ENCODE measurements at places on chromosomes 6 and 20.

- DNase-seq: no peak
These were observed 83.8 kb downstream of the FNDC1 start for GRCh38 chr6:159252955-159253508.

DNA sequence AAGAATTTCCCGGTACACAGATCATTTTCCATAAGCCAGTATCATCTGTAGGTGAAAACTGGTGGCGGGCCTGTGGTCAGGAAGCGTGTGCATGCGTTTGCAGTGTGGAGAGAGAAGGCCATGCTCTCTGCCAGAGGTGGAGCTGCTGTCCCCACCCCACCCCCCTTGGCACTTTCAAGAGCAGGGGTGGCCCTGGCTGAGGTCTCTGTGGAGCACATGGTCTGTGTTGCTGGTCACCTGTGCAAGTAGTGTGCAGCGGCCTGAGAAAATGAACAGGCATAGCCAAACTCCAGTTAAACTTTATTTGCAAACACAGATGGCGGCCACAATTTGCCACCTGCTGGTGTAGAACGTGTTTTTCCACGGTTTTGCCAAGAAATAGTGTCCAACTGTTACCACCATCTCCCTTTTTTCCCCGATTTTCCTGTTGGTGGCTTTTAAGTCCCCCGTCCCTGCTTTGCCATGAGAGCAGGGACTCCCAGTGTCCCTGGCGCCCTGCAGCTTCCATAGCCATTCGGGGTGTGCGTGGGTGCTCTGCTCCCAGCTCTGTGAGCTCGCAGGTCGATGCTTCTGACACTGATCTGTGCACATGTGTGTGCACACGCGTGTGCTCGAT is 2.5 kb downstream of the ADRM1 start:
- no peak for DNase-seq

DNA sequence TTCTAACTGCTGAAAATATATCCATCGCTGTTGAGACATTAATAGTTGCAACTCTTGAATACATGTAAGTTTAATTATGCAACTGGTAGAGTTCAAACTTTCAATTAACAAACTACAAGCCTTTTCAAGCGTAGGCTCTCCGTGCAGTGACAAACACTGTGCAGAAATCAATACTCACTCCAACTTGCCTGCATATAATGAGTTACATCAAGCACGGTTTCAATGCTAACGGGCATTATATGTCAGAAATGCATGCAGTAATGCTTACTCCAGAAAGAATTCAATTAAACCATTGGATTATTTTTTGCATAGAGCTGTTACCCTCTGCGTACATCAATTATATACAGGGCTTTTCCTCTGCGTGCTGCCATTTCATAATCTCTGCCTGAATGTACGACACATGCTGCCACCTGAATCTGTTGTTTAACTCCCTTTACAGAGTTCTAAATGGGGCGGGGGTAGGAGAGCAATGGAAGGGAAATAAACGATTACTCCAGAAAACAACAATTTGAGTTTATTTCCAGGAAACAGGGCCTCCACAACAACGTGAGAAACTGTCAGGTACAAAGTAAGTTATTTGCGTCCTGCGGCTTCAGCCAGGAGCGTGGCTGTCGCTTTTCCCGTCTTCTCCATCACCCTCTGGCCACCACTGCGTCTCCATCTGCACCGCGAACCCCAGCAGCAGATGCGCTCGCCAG is 1.8 kb downstream of the PTPRK start:
- peak; percentile 3 for DNase-seq

GRCh38 chr20:54633374-54634355 is 158.3 kb downstream of the DOK5 start:
- no peak for DNase-seq

DNA sequence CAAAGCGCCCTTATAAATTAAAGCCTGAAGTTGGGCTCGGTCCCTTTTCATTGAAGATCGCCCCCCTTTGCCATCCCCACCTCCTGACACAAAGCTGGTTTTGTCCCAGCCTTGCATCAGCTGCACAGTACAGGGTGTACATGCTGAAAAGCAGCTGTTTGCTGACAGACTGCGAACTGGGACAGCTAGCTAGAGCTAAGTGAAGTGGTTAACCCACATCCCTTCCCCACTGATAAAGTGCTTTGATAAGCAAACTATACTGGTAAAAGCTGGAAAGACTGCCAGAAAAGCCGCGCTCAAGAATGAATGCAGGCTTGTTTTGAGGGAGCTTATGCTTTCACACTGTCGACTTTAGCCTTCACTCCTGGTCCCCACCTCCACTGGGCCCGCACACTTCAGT is 207.3 kb downstream of the GMDS start:
- no peak for DNase-seq

DNA sequence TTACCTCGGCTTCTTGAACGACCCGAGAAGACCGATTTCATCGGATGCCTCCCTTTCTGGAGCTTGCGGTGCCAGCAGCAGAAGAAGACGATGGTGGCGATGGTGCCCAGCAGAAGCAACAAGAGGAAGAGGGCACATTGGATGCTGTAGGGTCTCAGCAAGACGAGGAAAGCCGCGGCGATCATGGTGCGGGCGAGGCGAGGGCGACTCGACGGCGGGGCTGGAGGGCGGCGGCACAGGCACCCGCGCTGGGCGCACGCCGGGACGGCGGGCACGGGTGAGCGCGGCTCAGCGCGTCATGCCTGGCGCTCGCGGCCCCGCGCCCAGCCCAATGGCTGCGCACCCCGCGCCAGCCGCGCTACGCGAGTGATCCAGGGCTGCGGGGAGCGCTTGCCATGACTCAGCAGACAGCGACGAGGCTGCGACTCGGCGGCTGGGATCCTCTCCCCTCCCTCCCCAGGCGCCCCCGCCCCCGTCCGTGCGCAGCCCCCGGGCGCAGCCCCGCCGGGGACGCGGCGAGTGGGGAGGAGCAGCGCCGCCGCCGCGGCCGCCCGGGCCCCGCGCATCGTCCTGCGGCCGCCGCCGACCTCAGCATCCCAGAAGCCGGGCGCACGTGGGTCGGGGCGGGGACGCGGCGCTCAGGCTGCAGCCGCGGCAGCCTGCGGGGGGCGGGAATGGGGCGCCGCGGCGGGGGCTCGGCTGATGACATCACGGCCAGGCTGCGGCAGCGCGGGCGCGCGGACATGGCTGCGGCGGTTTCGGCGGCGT is at the start of gene BEND6:
Gene BEND6, plus strand, starts transcription at position 705 of the 768 bp plus-strand sequence. CDS start 26,704 bp downstream, outside the sequence.
- peak; percentile 21 for DNase-seq

DNA sequence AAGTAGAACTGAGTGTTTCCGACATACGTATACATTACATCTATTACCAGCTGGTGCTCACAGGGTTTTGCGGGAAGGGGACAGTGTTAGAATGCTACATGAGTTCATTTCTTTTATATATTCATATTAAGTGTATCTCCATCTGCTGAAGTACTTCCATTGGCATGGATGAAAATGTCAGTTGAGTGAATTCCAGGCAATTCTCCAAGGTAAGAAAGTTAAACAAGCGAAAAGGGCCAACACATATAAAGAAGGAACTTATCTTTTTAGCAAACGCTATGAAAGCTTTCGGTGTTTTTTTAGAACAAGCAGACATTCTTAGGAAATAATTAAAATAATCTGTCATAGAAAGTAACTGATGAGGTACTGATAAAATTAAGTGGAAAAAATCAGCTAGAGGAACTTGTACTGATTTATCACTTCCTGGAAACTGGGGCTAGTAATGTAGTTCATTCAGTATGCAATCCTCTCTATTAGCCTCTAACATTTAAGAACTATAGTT is 34.6 kb downstream of the RNF146 start:
- no peak for DNase-seq

GRCh38 chr6:122839472-122839871 is 50.4 kb downstream of the SMPDL3A start:
- DNase-seq: peak; percentile 29

- DNase-seq: no peak
These were observed 20.2 kb upstream of the RALGAPA2 start for GRCh38 chr20:20732641-20733040.

DNA sequence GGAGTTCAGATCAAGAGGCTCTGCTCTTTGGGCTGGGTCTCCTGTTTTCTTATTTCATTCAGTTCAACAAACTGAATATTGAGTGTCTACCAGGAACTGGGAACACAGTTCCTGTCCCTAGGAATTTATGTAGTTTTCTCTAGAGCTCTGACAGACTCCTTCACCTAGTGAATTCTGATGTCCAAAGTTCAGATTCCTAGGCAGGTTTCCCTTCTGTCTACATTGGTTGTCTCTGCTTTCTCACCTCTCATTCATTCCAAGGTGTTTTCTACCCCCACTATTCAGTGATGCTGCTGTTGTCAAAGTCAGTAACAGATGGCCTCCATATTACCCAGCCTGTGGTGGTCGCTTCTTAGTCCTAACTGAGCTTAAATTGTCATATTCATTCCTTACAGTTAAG is 4.4 kb downstream of the SMIM13 start:
- no peak for DNase-seq

DNA sequence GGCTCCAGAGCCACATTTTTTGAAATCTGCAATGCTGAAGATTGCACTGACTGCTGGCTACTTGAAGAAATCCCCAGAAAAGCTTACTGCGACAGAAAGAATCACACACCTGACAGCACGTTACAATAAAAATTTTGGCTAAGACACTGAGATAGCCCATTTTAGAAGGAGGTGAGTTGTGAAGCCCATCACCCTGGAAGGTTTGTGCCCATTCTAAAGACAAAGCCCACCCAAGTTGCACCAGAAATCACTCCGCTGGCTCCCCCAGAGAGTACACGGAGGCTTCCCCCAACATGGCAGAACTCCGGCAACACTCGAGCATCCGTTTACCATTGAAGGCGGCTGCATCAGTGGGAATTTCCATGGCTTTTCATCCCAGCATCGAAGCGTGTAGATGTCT is 29.4 kb downstream of the LPA start:
- DNase-seq: no peak

DNA sequence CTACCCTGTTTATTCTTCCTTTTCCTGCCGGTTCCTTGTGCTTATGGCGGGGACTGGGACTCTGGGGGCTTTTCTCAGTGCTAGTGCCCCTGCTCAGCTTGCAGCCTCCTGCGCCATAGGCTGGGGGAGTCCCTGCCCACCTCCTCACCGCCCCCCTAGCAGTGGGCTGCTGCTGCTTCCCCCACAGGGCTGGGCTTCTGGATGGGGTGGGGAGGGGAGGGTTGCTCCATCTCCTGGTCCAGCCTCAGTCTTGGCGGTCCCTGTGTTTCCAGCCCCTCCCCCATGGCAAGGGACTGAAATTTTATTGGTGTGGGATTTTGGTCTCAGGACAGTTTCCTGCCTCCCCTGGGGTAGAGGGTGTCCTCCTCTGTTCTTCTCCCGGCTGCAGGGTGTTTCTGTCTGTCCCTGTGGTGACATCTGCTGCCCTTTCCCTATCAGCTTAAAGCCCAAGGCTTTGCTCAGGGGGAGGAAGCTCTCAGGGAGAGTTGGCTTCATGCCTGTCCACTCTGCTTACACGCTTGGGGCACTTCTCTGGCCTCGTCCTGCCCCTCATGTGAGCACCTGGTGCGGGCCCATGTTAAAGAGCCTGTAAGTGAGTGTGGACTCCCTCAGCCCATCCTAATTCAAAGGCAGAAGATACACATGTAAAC is 100.6 kb downstream of the HIVEP1 start:
- DNase-seq: no peak

GRCh38 chr6:139967497-139967896 is 593.0 kb upstream of the CITED2 start:
- no peak for DNase-seq

DNA sequence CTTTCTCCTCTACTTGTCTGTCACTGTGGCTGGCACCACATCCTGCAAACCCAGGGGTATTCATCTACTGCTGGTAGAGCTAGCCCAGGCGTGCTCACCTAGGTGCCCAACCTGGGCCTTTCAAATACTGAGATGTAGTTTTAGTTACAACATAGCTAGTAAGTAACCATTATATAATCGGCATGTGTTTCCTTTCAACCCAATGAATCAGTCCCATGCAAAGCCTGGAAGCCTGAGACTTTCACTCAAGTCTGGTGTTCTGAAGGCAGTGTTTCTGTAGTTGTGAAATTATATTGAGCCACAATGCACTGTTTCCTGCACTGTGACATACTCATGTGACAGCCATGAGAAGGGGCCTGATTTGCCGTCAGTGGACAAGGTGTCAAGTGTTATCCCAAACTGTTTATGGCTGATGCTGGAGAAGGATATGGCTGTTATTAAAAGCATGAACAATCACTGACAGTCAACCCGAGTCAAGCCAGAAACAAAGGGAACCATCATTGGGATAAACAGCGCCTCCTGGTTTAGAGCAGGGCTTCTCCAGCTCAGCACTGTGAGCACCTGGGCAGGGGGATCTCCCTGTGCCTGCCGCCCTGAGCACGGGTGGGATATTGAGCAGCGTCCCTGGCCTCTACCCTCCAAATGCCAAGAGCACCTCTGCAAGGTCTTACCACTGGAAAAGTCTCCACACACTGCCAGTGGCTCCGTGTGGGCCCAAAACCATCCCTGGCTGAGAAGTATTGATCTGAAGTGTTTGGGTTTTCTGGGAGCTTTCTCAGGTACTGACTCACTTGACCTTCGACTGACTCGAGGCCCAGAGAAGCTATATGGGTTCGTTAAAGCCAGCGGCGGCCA is 1.6 kb downstream of the PSMA7 start:
- no peak for DNase-seq

DNA sequence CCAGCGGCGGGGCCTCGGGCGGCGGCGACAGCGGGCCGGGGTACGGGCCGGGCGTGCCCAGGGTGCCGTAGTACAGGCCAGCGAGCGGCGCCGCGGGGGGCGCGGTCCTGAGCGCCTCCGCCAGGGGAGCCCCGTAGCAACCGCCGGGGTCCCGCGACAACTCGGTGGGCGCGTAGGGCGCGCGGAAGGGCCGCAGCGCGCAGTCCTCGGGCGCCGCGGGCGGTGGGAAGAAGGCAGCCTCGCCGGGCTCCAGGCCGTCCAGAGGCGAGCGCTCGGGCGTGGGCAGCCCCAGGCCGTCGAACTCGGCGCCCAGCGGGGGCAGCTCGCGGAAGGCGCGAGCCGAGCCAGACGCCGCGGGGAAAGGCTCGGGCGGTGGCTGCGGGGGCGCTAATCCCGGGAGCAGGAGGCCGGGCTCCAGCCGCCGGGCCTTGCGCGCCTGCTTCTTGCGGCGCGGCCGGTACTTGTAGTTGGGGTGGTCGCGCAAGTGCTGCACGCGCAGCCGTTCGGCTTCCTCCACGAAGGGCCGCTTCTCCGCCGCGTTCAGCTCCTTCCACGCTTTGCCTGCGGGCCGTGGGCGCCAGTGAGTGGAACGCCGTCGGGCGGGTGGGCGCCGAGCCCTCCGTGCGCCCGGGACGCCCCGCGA is 916 bp downstream of the SOX18 start:
- no peak for DNase-seq

DNA sequence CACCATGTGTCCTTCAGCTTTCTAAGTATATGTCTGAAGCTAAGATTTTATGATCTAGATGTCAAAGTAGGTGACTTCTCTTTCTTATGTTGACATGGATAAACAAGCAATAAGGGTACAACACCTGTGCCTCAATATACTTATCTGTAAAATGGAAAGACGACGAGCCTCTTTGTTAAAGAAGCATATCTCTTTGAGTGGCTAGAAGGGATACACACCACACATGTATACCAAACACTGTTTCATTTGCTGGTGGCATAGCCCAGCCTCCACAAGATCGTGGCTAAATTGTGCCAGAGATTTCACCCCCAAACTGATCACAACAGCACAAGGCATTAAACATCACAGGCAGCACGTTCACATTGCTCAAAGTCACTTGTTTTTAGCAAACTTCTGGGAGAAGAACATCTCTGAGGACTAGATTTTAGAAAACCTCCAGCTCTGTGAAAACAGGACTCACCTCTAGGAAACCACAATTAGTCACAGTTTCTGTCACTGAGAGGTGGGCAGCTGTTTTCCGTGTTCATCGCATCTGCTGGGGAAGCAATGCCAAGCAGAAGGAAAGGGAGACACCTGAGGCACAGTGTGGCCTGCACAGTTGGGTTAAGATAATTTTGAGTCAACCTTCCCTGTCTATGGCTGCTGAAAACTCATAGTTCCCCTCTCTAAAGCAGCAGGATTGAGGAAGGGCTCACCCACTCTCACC is 263.0 kb upstream of the PLCB4 start:
- DNase-seq: no peak

- no peak for DNase-seq
These were observed 118.4 kb downstream of the JPH2 start for GRCh38 chr20:44068316-44069201.

Data from stimulated activated CD4-positive, alpha-beta T cell treated with anti-CD3 and anti-CD28 coated beads, Interleukin-4, amount 100 ng/mL, for 48 hours (primary cell).